PC-3 (cell line): ENCODE measurements at places on chromosomes 3 and 15. TPM values are rescaled to one million over a fixed set of nuclear protein-coding genes. Genes with fewer than 3 reads are reported as not detected.

DNA sequence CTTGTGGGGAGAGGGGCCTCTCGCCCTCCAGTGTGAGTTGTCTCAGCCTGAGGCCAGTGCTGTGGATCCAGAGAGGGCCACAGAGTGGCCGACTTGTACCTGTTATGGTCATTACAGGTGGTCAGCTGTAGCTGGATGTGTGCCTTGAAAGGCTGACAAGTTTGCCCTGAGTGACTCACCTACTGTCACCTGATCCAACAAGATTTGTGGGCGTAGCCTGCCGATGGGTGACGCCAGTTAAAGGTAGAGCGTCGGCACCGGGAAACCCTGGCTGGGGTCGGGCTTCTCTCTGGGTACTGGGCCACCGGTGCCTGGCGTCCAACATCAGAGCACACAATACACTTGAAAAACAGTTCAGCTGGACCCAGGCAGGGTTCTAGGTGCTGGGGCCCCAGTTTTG lies 2.8 kb upstream of the ISG20 start:
- DNase-seq, result peak; percentile 85

Gene EXD1
- not detected in 2 replicates for total RNA-seq

GRCh38 chr3:53803816-53804695 lies 42.2 kb downstream of the CHDH start:
- no peak for DNase-seq

GRCh38 chr3:110062716-110063115 lies 725.4 kb upstream of the DPPA4 start:
- no peak for DNase-seq

Gene IGF2BP2
- total RNA-seq, result 81.2 and 105 TPM in 2 replicates

DNA sequence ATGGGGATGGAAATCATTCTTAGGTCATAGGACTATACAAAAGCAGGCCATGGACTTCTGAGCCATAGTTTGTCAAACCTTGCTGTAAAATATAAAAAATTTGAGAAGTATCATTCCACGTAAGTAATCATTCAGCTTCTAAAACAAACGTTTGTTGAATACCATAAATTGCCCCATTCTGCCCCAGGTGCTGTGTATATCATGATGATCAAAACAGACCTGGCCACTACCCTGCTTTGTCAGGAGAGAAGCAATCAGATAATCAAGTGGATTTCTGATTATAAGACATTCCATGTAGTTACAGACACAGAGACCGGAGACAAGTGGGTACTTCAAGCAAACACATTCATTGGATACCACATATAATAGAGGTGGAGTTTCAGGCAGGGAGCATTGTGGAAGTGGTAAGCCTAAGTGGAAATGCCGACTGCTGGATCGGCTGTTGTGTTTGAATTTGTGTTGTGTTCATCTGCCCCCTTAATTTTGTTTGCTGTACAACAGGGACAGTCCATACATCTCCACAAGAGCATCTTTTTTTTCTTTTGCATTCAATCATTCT lies 61.7 kb downstream of the TGFBR2 start:
- DNase-seq, result no peak

- DNase-seq, result peak; percentile 95
Observed at GRCh38 chr15:71079208-71080044, 35.8 kb upstream of the THSD4 start.

DNA sequence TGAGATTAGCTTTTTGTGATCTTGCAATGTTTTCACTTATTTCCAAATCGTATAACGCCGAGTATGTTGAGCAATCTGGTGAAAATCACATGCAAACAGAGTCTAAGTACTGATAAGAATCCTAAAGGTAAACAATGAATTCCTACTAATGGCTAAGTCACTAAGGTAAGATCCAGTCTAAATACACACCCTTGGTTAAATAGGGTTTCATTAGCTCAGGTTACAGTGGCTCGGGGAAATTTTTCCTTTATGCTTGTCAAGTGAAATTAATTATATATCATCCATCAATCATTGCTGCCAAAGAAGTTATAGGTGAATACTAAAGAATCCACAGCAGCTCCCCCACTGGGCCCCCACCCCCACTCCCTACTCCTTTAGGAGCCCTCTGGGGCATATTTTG lies 139.3 kb downstream of the SOX2 start:
- peak; percentile 79 for DNase-seq

GRCh38 chr3:39178553-39178952 lies 13.8 kb downstream of the XIRP1 start:
- no peak for DNase-seq

Gene GOLGA6D
- not detected in 2 replicates for total RNA-seq

Gene GUCA1C
- total RNA-seq, result not detected in 2 replicates

- DNase-seq, result peak; percentile 99
Observed at GRCh38 chr3:8443829-8444791, 57.5 kb upstream of the LMCD1 start.

- no peak for DNase-seq
Observed at GRCh38 chr15:101449471-101450402, 39.8 kb downstream of the PCSK6 start.

- DNase-seq, result no peak
Observed at GRCh38 chr15:61582092-61582491, 353.0 kb upstream of the RORA start.

DNA sequence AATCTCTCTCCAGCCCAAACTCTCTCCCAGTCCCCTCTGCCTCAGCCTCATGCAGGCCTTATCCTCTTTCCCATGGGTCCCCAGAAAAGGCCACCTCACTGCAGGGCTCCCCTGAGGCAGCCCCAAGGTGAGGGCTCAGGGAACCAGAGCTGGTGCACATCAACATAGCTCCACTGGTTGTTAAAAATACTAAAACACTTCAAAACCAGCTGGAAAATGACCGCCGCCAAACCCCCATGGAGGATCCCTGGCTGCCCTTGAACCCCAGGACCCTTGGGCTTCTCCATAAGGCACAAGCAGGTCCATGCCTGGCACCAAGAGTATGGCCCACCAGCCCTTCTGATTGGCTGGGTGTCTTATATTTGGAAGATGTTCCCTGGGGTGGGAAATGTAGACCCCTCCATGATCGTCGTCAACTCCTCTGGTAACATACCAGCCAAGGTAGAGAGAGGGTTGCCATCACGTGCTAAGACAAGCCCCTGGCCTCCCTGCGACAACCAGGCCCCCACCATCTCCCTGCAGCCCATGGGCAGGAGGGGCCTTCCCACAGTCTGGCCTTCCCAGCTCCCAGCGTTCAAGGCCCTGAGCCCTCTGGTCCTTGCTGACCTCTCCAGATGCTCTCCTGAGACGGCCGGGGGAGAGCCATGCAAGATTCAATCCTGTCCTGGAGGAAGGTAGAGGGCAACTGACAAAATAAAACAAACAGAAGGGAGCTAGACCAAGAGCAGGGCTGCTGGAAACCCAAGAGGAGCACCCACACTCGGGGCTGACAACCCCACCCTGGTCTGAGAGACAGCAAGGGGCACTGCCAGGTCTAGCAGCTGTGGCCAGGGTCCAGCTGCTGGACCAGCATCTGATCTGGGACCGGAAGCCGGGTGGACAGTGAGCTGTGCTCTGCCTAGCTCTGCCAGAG lies 132.1 kb upstream of the PRR20G start:
- DNase-seq, result no peak

DNA sequence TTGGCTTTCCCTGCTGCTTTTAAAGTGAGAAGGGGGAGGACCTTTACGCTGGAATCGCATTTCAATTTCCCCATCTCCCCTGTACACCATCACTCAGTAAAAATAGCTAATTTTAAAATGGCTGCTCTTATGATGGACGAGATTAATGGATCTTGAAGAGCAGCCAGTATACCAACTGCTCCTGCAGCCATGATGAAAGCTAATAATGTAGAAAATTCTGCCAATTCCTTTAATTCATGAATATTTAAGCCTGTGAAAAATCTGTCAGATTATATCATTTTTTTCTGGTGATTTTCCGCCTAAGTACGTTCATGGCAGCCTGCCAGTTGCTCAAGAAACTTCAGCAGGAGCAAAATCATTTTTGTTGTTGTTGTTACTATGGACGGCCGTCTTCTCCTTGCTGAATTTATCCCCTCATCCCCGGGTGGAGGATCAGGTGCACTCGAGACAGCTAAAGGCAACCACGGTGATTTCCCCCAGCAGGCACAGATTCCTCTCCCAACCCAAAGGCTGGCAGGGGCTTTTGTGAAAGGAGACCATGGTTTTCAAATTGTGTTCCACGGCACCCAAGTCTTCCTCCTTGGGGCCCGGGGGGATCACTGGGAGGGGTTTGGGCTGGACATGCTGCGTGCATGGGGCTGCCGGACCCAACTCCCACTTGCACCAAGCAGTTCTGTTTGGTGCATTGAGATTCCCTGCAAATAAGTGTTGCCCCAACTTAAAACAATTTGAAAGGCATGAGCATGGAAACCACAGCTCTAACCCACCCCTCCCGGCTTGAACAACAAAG lies 289.6 kb downstream of the UACA start:
- no peak for DNase-seq

GRCh38 chr3:141499284-141499683 lies 12.5 kb downstream of the RASA2 start:
- no peak for DNase-seq

DNA sequence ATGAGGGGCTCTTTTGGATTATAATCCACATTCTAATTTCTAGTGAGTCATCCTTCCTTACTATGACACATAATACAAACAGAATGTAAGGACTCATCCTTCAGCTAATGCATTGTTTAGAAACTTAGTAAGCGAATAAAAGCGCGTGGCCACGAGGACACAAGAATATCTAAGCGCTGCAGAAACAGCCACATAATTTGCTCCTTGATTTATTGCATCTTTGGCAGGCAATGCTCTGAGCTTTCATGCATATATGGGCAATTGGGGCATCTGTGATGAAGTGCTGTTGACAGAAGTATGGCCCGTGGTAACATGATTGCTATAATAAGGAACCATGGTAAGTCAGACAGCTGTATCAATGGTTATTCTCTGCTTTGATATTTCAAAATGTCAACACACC lies 191.3 kb upstream of the ZNF385D start:
- peak; percentile 96 for DNase-seq

Gene HHATL
- total RNA-seq, result not detected in 2 replicates

GRCh38 chr3:171044835-171045793 lies 18.6 kb upstream of the SLC2A2 start:
- peak; percentile 36 for DNase-seq

DNA sequence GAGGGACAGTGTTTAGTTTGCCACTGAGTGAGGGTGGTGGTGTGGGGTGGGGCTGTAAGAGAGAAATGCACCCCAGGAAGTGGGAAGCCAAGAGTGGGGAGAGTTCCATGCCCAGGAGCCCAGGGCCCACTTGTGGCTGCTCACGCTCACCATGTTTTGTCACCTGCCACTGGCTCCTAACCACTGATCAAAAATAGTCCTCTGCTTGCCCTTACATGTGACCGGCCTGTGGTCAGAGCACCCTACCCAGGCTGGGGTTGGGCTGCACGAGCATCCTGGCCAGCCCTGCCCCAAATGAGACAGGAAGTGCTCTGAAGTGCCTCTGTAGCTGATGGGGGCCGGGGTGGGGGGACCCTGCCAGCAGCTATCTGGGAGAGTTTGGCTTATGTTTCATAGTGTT lies 216.3 kb downstream of the RPLP1 start:
- DNase-seq, result no peak

Gene BCHE
- 0.18 TPM in 1 of 2 replicates, not detected in the other for total RNA-seq

DNA sequence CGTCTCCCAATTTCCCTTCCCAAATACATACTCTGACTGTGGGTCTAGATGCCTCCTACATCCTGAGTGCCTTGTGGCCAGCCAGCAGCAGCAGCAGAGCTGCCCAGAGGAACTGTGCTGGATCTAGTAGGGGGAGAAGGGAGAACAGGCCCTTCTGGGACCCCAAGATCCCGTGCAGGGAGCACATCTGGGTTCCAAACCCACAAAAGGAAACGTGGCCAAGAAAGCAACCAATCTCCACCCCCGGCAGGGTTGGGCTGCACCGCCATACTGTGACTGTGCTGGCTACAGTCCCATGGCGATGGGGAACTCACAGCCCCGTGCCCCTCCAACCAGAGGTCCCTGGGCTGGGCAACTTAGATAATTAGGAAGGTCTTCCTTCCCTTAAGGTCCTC lies 86.3 kb downstream of the PPCDC start:
- DNase-seq, result no peak

DNA sequence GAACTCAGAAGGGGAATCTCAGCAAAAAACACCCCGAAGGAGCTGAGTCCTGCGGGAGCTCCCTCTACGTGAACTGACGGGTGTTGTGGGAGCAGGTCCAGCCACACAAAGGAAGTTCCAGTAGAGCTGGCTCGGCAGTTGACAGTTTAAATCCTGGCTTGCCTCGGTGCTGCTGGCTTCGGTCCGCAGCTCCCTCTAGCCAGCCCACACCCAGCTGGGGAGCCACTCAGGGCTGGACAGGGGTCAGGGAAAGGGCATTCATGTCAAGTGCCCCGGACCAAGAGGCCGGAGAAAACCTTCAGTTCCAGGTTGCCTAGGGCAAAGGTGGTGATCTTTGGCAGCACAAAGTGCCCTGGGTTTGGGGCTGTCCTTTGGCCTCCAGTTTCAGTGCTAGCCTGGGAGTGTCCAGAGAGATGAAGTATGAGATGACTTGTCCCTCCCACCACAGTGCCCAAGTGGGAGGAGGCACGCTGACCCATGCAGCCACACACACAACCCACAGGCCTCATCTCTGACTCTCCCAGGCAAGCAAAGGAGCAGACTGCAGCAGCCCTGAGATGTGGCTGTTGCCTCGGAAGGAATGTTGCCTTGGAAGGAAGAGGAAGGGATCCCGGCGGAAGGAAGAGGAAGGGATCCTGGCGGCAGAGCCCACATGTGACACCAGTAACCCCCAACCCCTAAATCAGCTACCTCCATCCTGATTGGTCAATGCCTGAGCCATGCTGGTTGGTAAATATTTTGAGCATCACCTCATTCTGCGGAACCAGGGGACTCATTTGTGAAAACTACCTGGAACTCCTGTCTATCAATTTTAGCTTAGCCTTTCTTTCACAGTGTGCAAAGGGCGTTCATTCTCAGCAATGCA lies 13.9 kb upstream of the ANPEP start:
- DNase-seq, result no peak

DNA sequence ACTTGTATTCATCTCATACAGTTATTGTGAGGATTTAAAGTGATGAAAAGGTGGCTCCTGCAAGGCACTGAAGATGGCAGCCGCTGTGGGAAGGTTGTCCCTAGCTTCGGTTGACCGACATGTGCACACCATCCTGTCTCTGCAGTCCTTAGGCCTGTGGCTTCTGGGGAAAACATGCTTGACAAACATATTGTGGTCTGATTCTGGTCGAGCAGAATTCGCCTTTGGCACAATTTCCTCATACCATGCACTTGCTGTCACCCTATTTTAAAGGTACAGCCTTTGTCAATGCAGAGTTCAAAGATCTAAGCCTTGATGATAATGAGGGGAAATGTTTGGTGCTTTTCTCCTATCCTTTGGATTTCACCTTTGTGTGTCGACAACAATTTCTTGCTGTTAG lies 50.9 kb downstream of the PRICKLE2 start:
- DNase-seq, result peak; percentile 52

- DNase-seq, result no peak
Observed at GRCh38 chr3:192905980-192906678, 11.5 kb downstream of the MB21D2 start.

Gene RCN2
- 73.3 and 82.7 TPM in 2 replicates for total RNA-seq

DNA sequence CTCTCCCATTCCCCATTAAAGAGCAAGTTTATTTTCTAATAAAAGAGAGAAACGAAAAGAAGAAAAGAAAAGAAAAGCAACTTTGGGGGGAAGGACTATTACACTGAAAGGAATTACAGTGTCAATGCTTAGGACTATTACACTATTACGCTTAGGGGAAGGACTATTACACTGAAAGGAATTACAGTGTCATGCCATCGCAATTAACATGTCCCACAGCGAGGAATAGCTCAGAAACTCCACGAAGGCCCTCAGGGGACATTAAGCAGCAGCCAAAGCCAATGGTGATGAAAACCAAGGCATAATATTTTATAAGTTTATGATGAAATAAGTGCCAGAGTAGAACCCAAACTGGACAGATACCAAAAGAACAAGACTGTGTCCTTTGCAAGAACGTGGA lies 22.1 kb upstream of the DET1 start:
- DNase-seq, result no peak

GRCh38 chr3:160695915-160696327 lies 19.0 kb downstream of the ARL14 start:
- DNase-seq, result no peak
